ENCODE measurements at places on chromosomes 11 and 22.

DNA sequence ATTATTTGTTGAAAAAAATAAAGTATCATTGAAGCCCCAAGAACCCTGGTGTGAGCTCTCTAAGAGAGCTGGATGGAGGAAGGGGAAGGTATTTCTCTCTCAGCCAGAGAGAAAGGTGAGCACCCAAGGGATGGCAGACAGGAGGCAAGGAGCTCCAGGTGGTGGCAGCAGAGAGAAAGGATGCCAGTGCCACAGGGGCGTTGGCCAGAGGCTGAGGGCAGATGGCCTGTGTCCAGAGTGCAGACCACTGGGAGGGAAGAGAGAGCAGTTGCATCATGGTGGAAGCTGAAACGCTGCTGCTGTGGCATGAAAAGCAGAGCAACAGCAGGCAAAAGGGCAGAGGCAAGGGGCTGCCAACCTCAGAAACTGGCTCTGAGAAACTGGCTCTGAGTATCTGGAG, 8.5 kb downstream of the SPON1 start:
- no peak for DNase-seq

DNA sequence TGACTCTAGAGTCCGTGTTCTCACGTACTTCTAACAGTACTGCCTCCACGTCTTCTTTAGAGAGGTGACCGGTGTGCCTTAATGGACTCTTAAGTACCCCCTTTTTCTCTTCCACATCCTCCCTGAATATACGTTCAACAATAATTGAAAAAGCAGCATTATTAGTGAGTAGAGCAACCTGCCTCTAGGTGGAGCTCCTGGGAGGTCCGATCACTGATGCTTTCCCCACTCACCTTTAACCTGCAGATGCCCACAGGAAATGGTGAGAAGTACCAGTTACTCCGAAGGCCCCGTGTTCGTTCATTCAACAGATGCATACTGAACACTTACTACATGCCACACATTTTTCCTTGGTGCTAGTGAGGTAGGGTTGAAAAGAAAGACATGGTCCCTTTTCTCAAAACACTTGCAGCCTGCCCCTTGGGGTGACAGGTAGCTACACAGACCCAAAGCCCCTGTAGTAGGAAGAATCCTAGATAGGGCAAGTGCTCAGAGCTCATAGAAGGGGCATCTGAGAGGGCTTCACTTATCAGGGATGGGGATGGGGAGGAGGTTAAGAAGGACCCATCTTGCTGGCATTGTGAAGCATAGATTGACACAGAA, 72.7 kb downstream of the FEZ1 start:
- no peak for DNase-seq

DNA sequence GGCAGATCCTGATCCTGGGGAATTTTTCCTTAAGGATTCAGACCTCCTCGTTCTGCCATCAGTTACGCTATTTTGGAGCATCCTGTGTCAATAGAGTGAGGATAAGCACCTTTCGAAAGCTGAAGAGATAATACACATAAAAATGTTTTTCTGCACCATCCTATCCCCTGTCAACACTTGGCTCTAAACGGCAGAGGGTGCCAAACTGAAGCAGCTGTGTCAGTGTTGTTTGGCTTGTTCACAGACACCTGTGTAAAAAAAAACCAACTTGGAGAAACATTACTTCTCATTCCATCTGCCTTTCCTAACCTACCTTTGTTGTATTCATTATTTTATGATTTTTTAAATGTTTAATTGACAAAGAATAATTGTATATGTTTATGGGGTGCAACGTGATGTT, 417.0 kb upstream of the DDI1 start:
- no peak for DNase-seq

GRCh38 chr11:20639688-20640087, 29.7 kb upstream of the NELL1 start:
- DNase-seq, result no peak

DNA sequence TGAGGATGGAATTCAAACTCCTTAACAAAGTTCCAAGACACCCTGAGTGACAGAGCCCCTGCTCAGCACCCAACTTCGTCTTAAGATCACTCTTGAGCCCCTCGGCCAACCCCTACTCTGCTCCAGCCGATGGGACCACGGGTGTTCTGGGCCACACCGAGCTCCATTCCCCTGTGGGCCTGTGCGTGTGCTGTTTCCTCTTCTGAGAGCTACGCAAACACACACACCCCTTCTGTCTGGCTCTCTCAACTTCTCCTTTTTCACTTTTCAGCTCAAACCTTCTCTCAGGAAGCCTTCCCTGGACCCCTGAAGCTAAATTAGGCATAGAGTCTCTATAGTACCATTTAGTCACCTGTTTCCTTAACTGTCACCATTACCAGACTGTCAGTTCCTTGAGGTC, 37.5 kb upstream of the NNMT start:
- no peak for DNase-seq

DNA sequence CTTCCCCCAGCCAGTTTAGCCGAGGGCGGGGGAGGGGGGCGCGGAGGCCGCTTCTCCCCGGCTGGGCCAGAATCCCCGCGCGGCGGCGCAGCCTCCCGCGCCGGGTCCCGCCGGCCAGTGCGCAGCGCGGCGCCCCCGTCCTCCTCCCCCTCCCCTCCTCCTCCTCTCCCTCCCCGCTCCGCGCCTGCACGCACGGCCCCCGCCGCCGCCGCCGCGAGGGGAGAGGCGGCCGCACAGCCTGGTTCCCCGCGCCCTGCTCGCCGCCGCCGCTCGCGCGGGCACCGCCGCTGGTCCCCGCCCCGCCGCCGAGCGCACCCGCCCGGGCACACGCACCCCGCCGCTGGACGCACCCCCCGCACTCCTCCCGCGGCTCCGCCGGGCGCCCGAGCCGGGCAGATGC, at the start of gene FLRT1:
Gene FLRT1, plus strand, starts transcription at position 356 of the 400 bp plus-strand sequence. CDS start 80,337 bp downstream, outside the sequence.
- no peak for DNase-seq

DNA sequence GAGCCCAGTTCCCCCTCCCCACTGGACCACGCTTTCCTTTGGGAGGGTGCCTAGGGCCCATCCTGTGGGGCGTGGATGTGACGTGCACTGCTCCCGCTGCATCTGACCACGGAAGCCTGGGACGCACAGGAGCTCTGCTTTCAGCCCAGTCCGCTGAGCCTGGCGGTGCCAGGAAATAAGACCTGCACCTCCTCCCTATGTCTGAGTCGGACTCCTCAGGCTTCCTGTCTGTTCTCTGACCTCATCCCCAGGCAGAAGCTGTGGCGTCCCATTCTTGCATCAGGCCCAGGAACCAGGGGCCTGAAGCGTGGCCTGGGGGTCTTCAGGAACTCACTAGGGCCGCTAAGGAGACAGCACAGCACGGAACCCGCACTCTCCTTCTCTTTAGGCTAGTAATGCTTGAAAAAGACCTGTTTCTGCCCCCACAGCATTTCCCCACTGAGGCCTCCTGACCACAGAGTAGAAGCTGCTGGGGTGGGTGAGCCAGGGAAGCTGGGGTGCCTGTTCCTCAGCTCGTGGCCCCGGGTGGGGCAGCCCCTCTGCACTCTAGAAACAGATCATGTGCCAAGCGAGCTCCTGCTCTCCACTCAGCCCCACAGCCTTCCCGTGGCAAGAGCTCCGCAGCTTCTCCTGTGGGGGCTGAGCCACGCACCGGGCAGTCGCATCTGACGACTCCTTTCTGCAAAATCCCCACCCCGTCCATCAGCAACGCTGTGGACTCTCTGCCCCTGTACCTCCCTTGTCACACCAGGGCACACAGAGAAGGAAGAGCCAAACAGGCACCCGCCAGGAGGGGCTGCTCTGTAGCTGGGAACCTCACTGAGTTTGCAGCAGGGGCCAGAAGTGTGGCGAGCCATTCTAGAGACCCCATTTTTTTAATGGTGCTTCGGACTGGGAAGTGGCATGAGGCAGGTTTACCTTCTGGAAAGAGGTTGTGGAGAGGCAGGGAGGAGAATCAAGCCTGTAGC, 22.6 kb downstream of the MOV10L1 start:
- no peak for DNase-seq
